ENCODE measurements at places on chromosomes 1 and 21. TPM values are rescaled to one million over a fixed set of nuclear protein-coding genes. Genes with fewer than 3 reads are reported as not detected.

The ADCY10 gene
- 0.18 TPM for polyA plus RNA-seq

The KCNT2 gene
- polyA plus RNA-seq, result 1.3 TPM

The MAN1C1 gene
- 18.2 TPM for polyA plus RNA-seq

The BNIPL gene
- 1.1 TPM for polyA plus RNA-seq

The MEX3A gene
- polyA plus RNA-seq, result 0.43 TPM

The C8A gene
- not detected for polyA plus RNA-seq

The ATPAF1 gene
- 53.6 TPM for polyA plus RNA-seq

The AMIGO1 gene
- 3.8 TPM for polyA plus RNA-seq

The C1orf52 gene
- 8.3 TPM for polyA plus RNA-seq

The IL19 gene
- not detected for polyA plus RNA-seq

The NES gene
- polyA plus RNA-seq, result 32.1 TPM

The SFN gene
- 9.4 TPM for polyA plus RNA-seq

The LAMB3 gene
- polyA plus RNA-seq, result 5.3 TPM

The GPR37L1 gene
- 0.03 TPM for polyA plus RNA-seq

The TENT5C gene
- polyA plus RNA-seq, result 4.9 TPM

The CYP4A11 gene
- not detected for polyA plus RNA-seq

The SLC9C2 gene
- not detected for polyA plus RNA-seq

The MFSD2A gene
- 21.0 TPM for polyA plus RNA-seq

The CELA2B gene
- polyA plus RNA-seq, result not detected

The NBPF6 gene
- polyA plus RNA-seq, result not detected

The EMC1 gene
- 20.5 TPM for polyA plus RNA-seq

The TEX38 gene
- not detected for polyA plus RNA-seq

The TP53BP2 gene
- 6.4 TPM for polyA plus RNA-seq

The CASQ1 gene
- 0.13 TPM for polyA plus RNA-seq

The MTARC2 gene
- polyA plus RNA-seq, result 35.0 TPM

The ZYG11A gene
- 0.03 TPM for polyA plus RNA-seq

The TCHH gene
- 0.24 TPM for polyA plus RNA-seq

The AKNAD1 gene
- 0.22 TPM for polyA plus RNA-seq

The KLHDC7A gene
- 0.24 TPM for polyA plus RNA-seq

The FCRL5 gene
- polyA plus RNA-seq, result not detected

The RAB42 gene
- polyA plus RNA-seq, result 0.59 TPM

The CLDN19 gene
- not detected for polyA plus RNA-seq

The HORMAD1 gene
- not detected for polyA plus RNA-seq

The MEGF6 gene
- 11.7 TPM for polyA plus RNA-seq

The TMEM269 gene
- polyA plus RNA-seq, result 0.05 TPM

The RNF115 gene
- 3.4 TPM for polyA plus RNA-seq

The CFHR5 gene
- polyA plus RNA-seq, result not detected

The LRRC39 gene
- polyA plus RNA-seq, result 1.1 TPM

The C4BPB gene
- polyA plus RNA-seq, result 3.0 TPM

The CRABP2 gene
- polyA plus RNA-seq, result 0.45 TPM

The UBL4B gene
- polyA plus RNA-seq, result 0.07 TPM

The ADAM30 gene
- not detected for polyA plus RNA-seq

The RGS7 gene
- polyA plus RNA-seq, result 0.13 TPM

The C1orf105 gene
- not detected for polyA plus RNA-seq

The GCSAML gene
- polyA plus RNA-seq, result 0.19 TPM

The OR2T33 gene
- polyA plus RNA-seq, result not detected

The KCTD3 gene
- polyA plus RNA-seq, result 21.1 TPM

The NPHS2 gene
- polyA plus RNA-seq, result not detected

Measured in adipose tissue (tissue), 3 donors.